ELF-1 (cell line): ENCODE measurements at places on chromosomes 5 and 9.

DNA sequence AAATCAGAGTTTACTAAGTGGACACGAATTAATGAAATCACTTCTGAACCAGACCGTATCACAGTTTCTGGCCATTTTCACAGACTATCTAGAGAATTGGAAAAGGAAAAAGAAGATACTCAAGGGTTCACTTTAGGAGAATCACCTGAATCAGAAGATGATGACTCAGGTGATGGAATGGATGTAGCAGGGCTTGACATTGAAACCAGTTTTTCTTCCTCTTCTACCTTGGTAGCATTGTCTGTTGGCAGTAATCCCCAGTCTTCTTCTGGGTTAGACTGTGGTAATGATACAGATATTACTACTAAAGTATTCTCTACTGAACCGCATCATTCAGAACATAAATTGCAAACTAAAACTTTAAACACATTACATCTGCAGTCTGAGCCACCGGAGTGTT, 38.5 kb downstream of the ICE1 start:
- DNase-seq = no peak

GRCh38 chr5:111235635-111236034, 11.5 kb downstream of the CAMK4 start:
- no peak for DNase-seq

GRCh38 chr5:179267671-179268083, 77.6 kb downstream of the ADAMTS2 start:
- DNase-seq = no peak

DNA sequence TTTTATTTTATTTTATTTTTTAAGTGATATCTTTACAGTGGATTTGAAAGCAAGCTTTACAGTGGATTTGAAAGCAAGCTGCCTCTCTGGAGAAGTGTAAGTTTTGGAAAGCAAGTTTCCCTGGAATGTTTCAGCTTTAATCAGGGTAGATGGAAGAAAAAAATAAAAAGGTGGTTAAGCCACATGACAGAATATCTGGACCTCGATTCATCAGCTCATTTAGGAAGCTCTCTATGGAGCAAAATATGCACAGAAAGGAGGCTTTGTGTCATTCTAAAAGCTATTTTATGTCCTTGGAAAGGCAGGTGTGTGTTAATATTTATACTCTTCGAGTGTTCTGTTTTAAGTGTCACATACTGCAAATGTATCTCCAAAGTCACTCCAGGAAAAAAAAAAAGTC, 409.2 kb upstream of the KLF4 start:
- DNase-seq = no peak

GRCh38 chr5:44329716-44330115, 59.5 kb downstream of the FGF10 start:
- no peak for DNase-seq

DNA sequence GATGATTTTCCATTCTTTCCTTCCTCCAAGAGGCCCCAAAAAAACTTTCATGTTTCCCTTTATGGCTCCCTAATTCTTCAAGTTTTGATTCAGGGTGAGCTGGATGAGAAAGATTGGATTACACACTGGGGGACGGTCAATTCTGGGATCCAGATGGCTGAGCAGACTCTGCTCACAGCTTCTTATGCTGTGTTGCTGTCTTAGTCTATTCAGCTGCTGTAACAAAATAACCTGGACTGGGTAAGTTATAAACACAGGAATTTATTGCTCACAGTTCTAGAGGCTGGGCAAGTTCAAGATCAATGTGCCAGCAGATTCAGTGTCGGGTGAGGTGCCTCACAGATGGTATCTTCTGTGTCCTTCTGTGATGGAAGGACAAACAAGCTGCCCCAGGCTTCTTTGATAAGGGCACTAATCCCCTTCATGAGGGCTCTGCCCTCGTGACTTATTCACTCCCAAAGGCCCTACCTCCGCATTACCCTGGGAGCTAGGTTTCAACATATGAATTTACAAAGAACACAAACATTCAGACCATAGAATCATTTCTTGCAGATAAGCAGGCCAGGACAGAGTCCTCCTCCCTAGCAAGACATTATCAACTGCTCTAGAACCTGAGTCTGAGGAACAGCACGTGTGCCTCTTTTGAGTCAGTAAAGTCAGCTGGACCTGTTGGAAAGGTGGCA, 23.1 kb upstream of the SMAD5 start:
- DNase-seq = no peak

DNA sequence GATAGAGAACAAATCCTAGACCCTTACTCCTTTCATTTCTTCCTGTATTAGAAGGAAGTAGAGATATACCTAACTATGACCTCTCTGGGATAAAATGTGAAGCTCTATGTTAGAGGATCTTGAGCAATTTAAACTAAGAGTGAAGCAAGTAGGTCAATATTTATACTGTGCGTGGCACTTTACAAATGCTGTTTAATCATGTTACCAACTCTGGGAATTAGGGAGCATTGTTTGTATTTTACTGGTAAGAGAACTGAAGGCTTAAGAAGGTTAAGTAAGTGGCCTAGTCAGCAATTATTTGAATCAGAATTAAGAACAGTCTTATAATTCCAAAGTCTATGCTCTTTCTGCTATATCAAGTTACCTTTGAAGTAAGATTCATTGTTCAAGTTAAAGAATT, 12.0 kb downstream of the TNC start:
- no peak for DNase-seq

DNA sequence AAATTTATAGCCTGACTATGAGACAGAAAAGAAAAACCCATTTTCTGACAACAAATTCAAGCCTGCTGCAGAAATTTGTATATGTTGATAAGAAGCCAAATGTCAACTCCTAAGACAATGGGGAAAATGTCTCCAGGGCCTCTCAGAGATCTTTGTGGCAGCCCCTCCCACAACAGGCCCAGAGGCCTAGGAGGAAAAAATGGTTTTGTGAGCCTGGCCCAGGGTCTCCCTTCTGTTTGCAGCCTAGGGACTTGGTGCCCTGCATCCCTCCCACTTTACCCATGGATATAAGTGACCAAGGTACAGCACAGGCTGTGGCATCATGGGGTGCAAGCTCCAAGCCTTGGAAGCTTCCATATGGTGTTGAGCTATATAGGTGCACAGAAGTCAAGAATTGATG, 740.2 kb downstream of the SEMA5A start:
- no peak for DNase-seq

DNA sequence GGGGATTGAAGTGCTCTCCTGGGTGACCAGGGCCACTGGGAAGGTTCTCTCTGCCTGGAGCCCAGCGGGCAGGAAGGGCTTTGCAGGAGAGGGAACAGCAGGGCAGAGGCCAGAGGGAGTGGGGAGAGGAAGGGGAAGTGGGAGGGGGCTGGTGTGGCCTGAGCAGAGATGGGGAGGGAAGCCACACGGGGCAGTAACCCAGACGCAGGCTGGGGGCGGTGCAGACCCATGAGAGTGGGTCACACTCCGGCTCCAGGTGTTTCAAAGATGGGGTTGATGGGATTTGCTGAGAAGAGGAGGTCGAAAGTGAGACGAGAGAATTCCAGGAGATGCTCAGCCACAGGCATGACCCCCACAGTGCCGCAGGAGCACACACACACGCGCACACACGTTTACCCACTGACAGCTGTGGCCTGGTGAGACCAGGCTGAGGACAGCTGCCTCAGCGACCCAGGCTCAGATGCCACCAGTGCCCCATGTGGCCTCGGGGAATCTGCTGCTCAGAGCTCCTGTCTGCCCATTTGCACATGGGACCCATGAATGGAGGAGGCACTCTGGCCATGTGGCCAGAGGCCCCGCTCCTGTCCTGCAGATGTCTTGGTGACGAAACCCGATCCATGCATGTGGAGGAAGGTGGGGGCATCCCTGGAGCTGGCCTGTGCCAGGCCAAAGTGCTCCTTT, 32.7 kb upstream of the FCN2 start:
- DNase-seq = no peak

DNA sequence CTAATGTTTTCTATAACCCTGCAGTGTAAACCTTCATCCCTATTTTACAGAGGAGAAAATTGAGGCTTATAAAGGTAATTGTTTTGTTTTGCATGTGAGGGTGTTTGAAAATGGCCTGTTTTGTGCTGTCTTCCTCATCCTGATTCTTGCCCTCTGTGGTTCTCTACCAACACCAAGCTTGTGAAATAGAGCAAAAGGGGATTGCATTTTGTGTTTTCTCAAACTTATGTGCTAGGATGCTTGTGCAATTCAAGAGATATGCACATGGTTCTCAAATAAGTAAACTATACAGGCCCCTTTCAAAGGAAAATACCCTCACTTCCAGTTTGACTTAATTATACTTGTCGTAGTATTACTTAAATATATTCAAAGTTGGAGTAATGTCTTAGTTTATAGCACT, 17.2 kb downstream of the PAM start:
- no peak for DNase-seq

GRCh38 chr9:114822708-114823107, 16.9 kb upstream of the TNFSF15 start:
- DNase-seq = no peak

DNA sequence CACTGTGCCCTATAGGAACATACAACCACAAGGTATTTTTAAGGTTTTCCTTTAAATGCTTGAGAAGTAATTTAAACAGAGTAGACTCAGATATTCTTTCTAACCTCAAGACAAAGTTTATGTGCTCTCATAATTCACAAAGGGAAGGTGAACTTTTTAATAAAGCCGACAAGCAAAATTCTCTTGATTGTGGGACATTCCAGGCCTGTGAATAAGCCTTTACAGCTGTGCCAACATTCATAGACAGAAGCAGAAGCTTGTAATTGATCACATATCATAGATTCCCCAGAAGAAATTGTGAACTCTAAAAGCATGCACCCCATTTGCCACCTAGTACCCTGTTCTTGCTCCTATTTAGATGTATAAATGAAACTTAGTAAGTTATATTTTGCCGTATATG, 1107.8 kb upstream of the SEMA6A start:
- DNase-seq = no peak

DNA sequence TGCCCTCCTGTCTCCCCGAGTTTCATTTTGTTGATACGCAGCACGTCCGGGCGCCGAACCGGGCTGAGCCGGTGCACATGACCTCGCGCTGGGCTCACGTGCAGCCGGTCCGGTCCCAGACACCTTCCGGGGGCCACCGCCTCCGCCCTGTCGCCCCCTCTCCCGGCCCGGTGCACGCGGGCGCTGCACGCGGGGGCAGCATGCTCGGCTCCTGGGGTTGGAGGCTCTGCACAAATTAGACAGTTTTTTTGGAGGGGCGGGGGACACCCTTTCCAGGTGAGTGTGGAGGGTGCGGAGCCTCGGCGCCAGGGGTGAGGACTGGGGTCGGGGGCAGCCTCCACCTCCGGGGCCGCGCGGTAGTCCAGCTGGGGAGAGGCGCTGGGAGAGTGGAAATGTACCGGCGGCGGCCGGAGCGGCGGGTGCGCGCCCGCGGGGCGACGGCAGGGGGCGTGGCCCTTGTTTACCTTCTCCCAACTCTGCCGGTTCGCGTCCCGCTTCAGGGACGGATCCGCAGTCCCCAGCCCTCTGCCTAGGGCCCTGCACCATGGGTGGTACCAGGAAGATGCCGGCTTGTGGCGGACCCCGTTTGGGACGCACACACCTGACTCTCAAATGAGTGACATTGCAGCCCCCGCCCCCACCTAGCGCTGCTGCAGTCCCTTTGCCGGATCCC, 1.1 kb downstream of the JADE2 start:
- peak; percentile 94 for DNase-seq

- DNase-seq = no peak
These were observed 231.3 kb upstream of the NR4A3 start for GRCh38 chr9:99590410-99590809.

- no peak for DNase-seq
These were observed 25.3 kb downstream of the IRX2 start for GRCh38 chr5:2725980-2726765.

DNA sequence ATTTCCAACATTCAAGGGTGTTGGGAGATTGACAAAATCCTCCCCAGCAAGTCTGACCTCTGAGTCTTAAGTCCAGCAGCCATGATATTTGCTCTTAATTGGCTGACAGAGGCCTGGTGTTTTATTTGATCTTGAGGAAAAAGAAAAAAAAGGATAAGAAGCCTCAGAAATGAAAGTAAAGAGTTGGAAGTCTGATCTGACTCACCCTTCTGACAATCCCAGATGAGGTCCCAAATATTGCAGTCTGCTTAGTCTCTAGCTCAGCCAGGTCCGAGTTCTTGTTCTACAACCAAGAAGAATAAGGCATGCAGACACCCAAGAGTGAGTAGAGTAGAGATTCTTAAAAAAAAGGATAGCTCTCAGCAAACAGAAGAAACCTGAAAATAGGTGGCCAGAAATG, 632.5 kb upstream of the ST8SIA4 start:
- no peak for DNase-seq

- DNase-seq = peak; percentile 13
These were observed 97.8 kb upstream of the KLF4 start for GRCh38 chr9:107587191-107587963.

- no peak for DNase-seq
These were observed 287.1 kb downstream of the TENT4A start for GRCh38 chr5:7000310-7000709.

DNA sequence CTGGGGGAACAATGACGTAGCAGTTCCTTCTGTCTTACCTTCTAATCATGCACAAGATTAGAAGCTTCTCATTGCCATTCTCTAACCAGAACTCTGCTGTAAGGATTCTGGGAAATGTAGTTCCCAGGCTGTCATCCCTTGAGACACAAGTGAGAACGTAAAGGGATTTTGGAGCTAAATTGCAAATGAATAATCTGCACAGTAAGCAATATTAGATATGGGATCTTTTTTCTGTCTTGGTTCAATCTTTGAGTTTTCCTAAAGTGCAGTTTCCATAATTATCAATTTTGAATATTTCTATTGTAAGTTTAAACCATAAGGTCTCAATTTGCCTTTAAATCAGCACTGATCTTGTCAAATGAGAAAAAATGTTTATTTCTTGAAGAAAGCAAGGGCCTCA, 189.7 kb upstream of the PLPPR1 start:
- DNase-seq = no peak

DNA sequence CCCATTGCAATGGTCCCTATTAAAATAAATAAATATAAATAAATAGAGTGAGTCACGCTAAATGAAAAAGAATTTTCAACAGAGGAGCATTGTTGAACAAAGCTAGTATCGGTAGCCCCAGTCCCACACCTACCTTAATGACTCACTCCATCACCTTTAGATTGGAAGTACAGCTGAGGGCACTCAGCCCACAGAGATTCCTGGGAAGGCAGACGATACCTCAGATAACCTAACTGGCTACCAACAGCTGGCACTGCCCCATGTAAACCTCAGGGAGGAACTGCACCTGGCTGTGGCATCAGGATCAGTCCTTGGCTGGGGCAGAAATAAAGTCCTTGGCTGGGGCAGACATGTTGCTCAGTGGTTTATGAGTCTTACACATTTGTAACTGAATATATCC, 49.3 kb downstream of the SPRY4 start:
- no peak for DNase-seq

DNA sequence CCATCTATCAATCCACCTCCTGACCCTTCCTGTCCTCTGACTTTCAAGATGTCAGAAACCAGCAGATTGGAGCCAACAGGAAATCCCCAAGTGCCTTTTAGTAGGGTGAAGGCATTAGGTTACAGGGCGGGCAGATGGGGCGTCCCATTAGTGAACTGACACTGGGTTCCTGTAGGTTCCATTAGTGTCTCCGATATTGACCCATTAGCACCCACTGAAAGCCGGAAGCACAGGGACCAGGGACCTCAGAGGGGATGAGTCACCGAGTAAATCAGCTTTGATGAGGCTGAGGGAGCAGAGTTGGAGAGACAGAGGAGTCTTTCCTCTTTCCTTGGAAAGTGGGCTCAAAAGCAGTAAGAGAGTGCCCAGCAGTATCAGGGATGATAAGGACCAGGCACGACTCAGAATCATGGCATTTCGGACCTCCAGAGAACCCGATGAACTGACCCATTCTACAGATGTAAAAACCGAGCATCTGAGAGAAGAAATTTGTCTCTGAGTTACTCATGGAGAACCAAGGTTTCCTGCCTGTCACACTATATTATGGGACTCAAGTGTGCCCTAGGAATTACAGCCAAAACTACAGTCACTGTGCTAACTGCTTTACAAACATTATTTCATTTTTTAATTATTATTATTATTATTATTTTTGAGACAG, 47.2 kb upstream of the FABP6 start:
- no peak for DNase-seq
